ENCODE measurements at places on chromosomes 4 and X.

- peak; percentile 60 for DNase-seq
Observed at GRCh38 chr4:140091305-140091704, 62.7 kb downstream of the MAML3 start.

GRCh38 chrX:142891046-142891445 lies 134.7 kb upstream of the SPANXN4 start:
- DNase-seq, result no peak

GRCh38 chr4:13476915-13477314 lies 7.2 kb downstream of the RAB28 start:
- DNase-seq, result no peak

DNA sequence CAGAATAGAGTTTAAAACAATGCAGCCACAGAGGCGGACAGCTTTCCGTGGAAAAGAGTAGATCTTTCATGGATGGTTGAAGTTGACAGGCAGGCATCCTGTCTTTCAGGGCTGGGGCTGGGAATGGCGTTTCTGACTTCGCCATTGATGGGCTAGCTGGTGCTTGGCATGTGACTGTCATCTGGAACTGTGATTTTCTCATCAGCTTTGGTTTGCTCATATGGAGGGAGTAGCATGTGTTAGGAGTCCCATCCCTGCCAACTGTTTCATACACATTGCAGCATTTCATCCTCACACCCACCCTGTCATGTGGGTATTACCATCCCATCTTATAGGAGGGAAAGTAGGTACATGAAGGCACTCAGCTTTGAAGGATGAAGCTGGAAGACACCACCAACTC lies 49.2 kb upstream of the STX18 start:
- DNase-seq, result no peak

- no peak for DNase-seq
Observed at GRCh38 chrX:139949703-139950102, 15.6 kb downstream of the CXorf66 start.

DNA sequence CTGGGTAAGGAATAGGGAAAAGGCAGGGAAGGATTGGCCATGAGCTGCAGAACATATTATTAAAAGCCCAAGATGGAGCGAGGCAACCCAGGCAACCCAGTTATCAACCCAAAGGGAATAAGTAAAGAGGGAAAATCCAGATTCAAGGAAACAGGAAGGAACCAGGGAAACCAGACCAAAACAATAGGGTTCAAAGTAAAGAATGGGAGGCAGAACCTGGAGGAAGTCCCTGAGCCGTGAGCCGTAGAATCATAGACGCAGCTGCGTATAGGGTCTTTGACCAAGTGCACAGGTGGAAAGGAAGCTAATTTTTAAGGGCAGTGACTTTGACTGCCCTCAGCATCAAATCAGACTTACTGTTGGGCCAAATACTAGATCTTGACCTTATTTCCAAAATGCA lies 98.5 kb upstream of the SRD5A3 start:
- no peak for DNase-seq

GRCh38 chr4:57320217-57320616 lies 210.0 kb upstream of the IGFBP7 start:
- DNase-seq, result no peak

GRCh38 chrX:144798972-144799371 lies 448.3 kb upstream of the SPANXN1 start:
- peak; percentile 65 for DNase-seq

DNA sequence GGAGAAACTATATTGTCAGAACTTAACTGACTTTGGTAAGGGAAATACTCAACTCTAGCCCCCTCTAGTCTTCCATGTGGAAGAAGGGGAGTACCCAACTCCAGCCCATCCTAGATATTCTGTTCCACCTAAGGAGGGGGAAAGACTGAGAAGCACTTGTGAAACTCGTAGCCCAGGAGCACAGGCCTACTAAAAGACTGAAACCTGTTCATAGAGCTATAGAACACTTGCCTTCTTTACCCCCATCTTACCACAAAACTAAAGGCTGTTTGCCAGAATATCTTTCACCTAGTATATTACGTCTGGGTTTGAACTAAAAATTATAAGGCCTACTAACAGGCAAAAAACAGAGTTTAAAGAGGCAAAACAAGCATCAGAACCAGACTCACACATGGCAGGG lies 15.5 kb downstream of the CLDN22 start:
- no peak for DNase-seq

GRCh38 chr4:23697001-23697528 lies 192.8 kb downstream of the PPARGC1A start:
- no peak for DNase-seq

- no peak for DNase-seq
Observed at GRCh38 chr4:182252220-182252619, 9.0 kb downstream of the TENM3 start.

Data from MV-4-11 (cell line).